Stimulated activated CD4-positive, alpha-beta T cell treated with anti-CD3 and anti-CD28 coated beads, Interleukin-2, amount 100 ng/mL, for 24 hours (primary cell): ENCODE measurements at places on chromosomes 11 and 22.

GRCh38 chr11:19979519-19979845, 180.8 kb downstream of the DBX1 start:
- DNase-seq = no peak

DNA sequence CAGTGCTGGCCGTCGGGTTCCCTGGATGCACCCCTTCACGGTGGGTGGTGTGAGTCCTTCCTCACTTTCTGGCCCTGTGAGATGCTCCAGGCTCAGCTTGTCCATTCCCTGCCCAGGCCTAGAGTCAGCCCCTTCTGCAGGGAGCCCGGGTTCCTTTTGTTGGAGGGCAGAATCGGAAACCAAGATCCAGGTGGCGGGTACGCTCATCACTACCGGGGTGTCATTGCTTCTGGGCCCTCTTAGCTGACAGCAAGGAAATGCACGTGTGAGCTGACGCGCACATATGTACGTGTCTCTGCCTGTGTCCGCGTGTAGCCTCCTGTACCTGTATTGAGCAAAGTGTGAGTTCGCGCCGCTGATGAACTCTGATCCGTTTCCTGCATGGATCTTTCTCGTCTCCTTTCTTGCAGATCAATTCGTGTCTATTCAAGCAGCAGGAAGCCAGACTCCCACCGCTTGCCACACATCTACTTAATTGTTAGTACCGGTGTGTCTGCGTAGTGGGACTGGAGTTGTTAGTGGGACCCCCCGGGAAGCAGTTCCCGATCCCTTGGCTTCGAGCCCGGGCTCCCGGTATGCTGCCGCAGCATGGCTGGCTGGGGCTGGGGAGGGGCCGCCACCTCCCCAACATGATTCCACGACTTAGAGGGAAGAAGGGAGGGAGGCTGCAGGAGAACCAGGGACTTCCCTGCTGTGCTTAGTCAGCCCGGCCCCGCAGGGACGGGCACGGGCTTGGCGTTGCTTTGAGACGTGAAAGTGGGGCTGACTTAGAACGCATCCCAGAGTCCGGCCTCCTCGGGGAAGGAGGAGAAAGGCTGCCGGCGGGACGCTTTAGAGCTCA, 35.9 kb upstream of the GRAMD4 start:
- no peak for DNase-seq

DNA sequence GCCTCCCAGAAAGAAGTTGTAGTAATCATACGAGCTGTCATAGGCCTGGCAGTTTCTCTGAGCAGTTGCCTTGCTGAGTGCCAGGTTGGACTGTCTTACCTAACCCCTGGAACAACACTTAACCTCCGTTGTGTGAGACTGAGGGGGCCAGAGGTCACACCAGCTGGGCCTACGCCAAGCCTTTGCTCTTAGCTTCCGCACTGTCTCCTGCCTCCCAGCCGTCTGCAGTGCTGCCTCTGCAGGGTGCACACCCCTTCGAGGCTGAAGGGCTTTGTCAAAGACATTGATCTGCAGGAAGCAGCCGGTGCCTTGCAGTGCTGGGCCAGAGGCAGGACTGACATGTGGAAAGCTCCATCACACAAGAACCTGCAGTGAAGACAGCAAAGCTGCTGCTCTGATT, 16.7 kb downstream of the TAB1 start:
- no peak for DNase-seq

DNA sequence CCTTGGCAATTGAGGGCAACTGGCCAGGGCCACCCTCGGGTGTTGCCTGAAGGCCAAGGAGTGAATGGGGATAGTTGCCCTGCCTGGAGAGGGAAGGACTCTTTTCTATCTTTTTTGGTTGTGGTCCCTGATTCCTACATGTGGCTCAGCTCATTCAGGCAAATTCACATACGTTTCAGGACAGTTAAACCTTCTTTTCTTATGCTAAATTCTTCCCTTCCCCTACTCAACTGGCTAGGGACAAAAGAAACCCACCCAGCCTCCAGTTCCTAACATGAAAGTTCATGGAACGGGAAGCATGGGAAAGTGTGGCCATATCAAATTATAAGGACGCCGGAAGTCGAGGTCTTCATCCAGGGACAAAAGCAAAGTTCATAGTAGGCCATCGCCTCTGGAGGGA, 26.3 kb upstream of the APLNR start:
- no peak for DNase-seq

DNA sequence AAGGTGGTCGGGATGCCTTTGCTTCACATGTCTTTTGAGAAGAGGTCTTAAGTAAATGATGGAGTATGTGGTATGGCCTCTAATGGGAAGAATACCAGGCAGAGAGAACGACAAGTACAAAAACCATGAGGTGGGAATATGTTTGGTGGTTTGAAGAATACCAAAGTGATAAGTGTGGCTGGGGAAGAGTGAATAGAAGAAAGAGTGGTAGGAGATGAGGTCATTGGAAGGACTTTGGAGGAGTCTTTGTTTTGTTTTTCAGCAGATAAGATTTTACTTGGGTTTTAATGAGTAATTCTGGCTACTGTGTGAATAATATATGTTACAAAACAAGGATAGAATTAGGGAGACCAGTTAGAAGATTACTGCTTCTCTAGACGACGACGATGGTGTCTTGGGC, 515.4 kb downstream of the RAB38 start:
- DNase-seq = no peak

GRCh38 chr11:67252831-67253239, 13.4 kb upstream of the GRK2 start:
- no peak for DNase-seq

DNA sequence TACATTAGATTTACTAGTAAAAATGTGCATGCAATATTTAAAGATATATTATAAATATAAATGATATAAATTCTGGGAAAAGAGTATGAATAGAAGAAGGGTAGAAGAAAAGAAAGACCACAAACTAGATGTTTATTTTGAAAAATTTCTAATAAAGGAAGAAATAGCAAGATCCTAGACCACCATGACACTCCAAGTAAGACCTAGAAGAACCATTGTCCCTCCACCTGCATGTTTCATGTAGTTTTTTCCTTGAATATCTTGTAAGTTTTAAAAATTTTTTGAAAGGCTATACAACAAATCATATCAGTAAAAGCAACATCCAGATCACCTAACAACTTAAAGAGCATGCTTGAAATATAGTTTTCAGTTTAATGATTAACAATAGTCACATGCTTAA, 46.8 kb downstream of the ARHGAP32 start:
- no peak for DNase-seq

DNA sequence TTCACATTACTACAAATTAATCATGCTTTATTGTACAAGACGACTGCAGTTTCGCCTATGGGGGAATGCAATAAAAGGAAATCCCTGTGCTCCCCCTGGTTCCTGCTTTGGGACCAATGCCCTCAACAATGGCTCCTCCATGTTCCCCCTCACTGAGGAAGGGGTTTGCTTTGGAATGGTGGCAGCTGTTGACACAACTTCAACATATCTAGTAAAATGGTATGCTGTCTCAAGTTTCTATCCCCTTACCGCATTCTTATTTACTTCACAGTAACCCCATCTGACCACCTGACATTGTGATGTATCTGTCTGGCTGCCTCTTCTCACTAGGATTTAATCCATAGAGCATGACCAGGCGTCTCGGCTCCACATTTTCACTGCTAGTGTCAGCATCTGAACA, 48.8 kb downstream of the PIWIL3 start:
- no peak for DNase-seq

DNA sequence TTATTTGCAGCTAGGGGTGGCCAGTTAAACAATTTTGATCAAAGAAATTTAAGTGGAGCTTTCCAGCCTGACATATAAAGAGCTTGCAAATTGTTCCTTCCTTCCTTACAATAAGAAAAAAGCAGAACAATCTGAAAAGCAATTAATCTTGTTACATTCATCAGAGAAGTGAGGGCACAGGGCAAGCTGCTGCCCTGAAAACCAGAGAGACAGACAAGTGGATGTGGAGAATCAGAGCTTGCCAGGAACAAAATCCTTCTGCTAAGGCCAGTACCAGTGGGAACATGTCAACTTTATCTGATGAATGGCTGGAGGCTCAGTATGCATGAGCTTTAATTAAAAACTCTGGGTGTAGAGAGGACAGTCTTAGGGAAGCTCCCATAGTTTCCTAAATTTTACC, 8.8 kb downstream of the CCDC179 start:
- DNase-seq = no peak

GRCh38 chr11:694563-695287, at the start of gene DEAF1:
TSS of gene DEAF1 (minus strand) at chr11:695222. CDS start at chr11:695047, 175 bp downstream.
- peak; percentile 99 for DNase-seq

GRCh38 chr11:124543554-124543953, at the start of gene OR8B12:
TSS of gene OR8B12 (minus strand) at chr11:124543654. CDS start at chr11:124543654, 0 bp downstream.
- DNase-seq = no peak

DNA sequence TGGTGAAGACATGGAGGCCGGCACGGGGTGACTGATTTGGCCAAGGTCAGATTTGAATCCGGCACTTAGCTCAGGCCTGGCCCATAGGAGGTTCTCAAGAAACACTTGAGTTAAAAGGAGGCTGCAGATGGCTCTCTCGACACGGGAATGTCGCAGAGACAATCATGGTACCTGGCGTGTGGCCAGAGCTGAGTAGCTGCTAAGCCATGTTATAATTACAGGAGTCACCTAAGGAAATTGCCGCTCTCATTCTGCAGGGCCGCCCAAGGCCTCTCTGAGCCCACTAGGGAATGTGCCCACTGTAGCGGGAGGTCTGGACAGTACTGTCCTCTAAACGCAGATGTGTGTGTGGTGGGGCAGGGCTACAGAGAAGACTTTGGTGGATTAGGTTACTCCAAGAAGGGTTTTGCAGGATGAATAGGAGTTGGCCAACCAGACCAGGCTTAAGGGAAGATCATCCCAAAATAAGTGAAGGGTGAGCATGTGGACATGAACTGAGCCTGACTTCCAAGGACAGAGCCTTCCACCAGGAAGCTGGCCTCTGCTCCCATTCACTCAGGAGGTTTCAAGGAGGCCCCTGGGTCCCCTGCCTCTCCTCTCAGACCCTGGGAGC, 19.3 kb upstream of the PRR5 start:
- no peak for DNase-seq

- no peak for DNase-seq
These were observed 979 bp downstream of the SMIM38 start for GRCh38 chr11:69156673-69157155.

DNA sequence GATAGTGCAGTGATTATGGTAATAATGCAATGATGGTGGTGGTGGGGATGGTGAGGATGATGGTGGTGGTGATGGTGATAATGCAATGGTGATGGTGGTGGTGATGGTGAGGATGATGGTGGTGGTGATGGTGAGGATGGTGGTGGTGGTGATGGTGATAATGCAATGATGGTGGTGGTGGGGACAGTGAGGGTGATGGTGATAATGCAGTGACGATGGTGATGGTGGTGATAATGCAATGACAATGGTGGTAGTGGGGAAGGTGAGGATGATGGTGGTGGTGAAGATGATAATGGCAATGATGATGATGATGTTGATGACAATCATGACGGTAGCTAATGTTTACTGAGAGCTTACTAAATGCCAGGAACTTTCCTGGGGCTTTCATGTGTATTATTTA, 79.6 kb upstream of the MYOD1 start:
- no peak for DNase-seq

DNA sequence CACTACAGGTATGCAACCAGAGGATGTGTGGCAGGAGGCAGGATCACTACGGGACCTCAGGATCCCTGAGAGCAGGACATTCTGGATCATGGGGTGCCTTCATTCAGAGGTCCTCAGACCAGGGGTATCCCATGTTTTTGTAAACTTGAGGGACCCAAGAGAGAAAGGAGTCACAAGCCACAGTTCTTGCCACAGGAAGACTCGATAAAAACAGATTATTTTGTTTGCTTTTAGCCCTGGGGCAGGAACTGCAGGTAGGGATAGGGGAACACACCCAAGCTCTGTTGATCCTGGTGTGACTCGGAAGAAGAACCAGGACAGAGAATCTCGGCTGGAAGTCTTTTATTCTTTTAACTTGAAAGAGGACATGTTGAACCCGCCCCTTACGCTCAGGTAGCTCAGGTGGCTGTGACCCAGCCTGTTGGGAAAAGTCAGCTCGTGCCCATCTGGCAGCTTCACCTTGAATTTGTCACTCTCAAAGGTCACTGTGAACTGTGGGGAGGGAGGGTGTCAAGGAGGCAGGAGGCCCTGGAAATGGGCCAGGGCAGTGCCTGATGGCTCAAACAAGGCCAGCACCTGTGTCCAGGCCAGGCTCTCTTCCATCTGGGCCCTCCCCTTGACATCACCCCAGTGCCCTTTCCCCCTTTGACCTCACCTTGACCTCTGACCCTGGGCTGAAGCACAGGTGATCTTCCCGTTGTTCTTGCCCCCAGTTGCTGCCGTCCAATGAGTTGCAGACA, 9.8 kb downstream of the LGALS2 start:
- no peak for DNase-seq

GRCh38 chr11:96332126-96332771, 10.7 kb downstream of the MAML2 start:
- no peak for DNase-seq

GRCh38 chr11:12105471-12105870, 4.9 kb upstream of the MICAL2 start:
- no peak for DNase-seq

GRCh38 chr11:76789443-76789719, 6.2 kb downstream of the TSKU start:
- DNase-seq = no peak
